ENCODE measurements at places on chromosomes 5 and 9.

- DNase-seq = no peak
Observed at GRCh38 chr9:19371942-19372341, 8.1 kb downstream of the RPS6 start.

DNA sequence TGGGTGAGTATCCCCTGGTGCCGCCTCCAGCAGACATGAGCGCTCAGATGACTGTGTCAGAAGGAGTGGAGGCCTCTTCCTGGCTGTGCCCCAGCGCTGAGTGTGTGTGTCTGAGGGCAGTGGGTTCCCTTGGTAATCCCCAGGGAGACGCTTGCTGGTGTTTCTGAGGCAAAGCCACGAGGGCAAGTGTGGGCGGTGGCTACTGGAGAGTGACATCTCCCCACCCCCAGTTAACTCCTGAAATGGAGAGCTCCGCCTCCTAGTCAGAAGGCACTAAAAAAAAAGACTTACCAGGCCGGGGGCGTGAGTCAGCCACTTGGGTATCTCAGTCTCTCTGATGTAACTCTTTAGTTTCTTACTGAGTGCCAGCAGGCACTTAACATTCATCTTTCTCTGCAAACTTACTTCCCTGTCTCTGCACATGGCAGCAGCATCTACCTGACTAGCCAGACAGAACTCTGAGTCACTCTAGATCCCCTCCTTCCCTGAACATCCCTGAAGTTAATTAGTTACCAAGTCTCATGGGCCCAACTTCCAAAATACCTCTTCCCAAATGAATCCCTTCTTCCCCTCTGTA, 19.3 kb downstream of the ORM2 start:
- DNase-seq = peak; percentile 3

GRCh38 chr5:73506459-73506955, 8.3 kb downstream of the BTF3 start:
- peak; percentile 21 for DNase-seq

DNA sequence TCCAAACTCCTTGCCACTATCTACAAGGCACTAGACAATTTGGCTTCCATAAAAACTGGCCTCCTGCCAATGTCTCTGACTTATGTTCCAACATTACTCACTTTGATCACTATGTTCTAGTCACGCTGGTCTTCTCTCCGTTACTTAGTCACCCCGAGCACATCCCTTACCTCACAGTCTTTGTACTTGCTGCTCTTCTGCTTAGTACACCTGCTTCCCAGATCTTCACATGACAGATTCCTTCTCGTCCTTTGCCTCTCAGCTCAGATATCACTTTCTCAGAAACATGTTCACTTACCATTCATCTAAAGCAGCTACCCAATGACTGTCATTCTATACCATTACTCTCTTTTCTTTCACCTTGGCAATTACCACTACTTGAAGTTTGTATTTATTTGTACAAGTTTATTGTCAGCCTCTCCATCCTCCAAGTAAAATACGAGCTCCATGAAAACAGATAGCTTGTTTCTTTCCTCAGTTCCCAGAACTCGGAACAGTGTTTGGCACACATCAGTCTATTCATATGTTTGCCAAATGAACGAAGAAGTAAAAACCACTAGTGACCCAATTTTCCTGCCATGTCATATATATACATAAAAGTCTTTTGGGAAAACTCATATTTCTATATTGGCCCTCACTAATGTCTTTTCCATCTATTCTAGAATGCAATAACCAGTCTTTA, 5.9 kb upstream of the SLC22A5 start:
- peak; percentile 66 for DNase-seq

- DNase-seq = no peak
Observed at GRCh38 chr9:105651806-105652205, 10.5 kb upstream of the TAL2 start.

DNA sequence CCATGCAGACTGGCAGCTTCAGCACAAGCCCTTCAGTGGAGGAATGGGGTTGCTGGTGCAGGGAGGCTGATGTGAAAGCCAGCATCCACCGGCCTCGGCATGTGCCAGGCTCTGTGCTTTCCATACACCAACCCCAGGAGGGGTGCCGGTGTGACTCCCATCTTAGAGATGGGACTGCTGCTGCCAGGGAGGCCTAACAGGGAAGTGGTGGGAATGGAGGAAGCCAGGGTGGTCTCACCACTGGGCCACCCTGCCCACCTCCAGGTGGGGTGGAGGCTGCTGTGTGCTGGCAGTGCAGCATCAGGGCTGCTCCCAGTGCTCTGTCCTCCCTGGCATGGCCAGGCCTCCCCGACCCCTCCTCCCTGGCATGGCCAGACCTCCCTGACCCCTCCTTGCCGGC, 32.8 kb upstream of the PITX1 start:
- no peak for DNase-seq

- peak; percentile 67 for DNase-seq
Observed at GRCh38 chr5:10601246-10602030, 37.6 kb downstream of the ANKRD33B start.

Measured in cerebellar cortex (tissue), 1 donor.